ENCODE measurements at places on chromosomes 7 and 10.
A peak's percentile ranks its signal among the peaks of the same experiment; 100 is the strongest.

- no peak for DNase-seq
Measured at GRCh38 chr7:141906285-141906684, 9.9 kb upstream of the OR9A4 start.

DNA sequence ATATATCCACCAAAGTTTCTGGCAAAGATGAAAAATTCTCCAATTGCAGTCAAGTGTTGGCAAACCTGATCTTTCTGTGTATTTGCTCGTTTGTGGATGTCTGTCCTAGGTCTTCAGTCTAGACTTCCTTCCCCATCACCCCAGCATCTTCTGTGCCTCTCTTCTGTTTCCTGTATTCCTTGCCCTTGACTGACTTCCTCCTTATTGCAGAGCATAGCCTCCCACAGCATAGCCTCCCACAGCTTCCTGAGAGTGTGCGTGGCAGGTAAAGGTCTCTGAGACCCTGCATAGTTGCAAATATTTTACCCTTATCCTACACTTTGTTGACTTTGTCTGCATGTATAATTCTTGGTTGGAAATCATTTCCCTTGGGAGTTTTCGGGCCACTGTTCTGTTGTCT, 18.4 kb downstream of the SLC18A2 start:
- no peak for DNase-seq

- no peak for DNase-seq
Measured at GRCh38 chr10:21398563-21399231, 126.8 kb downstream of the SKIDA1 start.

- DNase-seq, result peak; percentile 79
Measured at GRCh38 chr7:130349911-130350782, 5.5 kb downstream of the CPA5 start.

DNA sequence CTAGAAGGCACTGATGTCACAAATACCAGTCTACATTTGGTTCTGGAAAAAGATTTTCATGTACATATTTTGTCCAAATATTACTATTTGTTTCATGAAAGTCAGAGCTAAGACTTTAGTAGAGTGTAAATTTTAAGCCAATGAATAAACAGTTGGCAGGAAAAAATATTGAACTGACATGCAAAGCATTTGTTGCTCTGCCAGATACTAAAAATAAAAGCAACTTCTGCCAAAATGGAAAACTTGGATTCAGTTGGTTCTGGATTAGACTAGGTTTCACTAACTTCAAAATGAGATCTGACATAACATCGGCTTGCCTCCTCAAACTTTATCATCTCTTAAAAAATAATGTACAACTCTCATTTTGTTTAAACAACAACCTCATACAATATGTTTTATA, 34.9 kb downstream of the FAM204A start:
- DNase-seq, result no peak

GRCh38 chr10:88986549-88987242, 3.9 kb upstream of the FAS start:
- DNase-seq, result no peak

GRCh38 chr10:11629731-11630130, 18.3 kb upstream of the USP6NL start:
- DNase-seq, result no peak

DNA sequence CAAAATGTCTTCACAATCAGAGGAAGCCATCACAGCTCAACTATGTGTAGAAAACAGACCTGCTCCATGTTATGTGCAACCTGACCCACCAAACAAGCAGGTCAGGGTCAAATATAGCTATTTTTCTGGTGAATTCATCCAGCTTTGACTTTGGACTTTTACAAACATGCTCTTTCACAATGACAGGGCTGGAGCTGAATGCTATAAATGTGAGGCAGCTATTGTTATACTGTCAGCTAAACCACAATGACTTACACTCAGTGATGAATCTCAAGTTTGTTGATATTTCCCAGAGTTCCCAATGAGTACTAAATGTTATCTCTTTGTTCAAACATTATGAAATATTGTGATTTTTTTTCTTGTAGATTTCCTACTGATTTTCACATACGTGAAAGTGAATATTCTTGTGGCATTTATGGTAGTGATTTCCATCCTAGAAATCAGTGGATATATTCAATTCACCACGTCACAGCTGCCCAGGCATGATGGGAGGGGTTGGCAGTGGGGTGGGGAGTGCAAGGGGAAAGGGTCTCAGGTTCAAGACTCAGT, 2.5 kb upstream of the ITIH2 start:
- no peak for DNase-seq

- no peak for DNase-seq
Measured at GRCh38 chr10:27504808-27505460, 830 bp downstream of the RAB18 start.

DNA sequence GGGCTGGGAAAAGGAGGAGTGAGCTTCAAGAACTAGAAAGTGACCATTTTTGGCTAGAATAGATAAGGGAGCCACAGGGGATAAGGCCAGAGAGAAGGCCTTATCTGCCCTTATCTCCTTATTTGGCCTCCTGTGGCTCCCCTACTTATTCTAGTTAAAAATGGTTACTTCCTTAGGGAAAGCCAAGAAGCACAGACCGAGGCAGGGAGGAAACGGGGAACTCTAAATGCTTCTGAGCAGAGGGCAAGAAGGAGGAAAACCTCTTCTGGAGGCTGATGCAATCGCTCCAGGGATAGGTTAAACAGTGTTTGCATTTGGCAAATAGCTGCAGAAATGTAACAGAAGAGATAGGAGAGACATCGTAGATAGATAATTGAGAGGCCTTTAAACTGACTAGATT, 18.6 kb downstream of the NRP1 start:
- DNase-seq, result no peak

DNA sequence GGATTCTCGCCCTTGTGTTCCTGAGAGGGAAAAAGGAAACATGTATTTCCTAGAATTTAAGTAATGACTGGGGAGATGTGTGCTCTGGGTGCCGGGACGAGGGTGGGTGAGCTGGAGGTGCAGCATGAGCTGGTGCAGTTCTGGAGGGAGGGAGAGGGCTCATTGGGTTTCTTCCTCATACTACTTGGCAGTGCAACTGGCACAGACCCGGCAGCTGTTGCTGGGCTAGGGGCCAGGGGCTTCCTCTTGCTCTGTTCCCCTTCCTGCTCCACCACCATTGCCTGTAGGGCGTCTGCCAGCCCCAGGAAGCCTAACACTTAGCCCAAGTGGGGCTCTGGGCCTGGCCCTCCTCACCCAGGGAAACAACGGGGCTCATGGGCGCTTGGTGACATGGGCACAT, 5.9 kb downstream of the RET start:
- DNase-seq, result no peak

- no peak for DNase-seq
Measured at GRCh38 chr7:149414745-149415390, 46.0 kb downstream of the ZNF777 start.

GRCh38 chr7:16801579-16801978, 3.2 kb downstream of the AGR2 start:
- no peak for DNase-seq

GRCh38 chr10:37701781-37702493, 155.5 kb downstream of the ZNF248 start:
- no peak for DNase-seq

GRCh38 chr10:88820748-88821401, 18.3 kb downstream of the LIPM start:
- no peak for DNase-seq

DNA sequence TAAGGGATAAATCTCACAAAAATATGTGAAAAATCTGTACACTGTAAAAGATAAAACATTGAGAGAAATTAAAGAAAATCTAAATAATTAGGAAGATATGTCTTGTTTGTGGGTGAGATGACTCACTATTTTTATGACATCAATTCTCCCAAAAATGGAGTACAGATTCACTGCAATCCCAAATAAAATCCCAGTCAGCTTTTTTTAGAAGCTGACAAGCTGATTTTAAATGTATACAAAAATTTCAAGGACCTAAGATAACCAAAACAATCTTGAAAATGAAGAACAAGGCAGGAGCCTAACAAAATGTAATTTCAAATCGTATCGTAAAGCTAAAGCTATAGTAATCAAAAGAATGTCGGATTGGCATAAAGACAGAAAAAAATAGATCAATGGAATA, 458.1 kb downstream of the GRID1 start:
- DNase-seq, result no peak

- no peak for DNase-seq
Measured at GRCh38 chr7:42262964-42263363, 26.0 kb upstream of the GLI3 start.

DNA sequence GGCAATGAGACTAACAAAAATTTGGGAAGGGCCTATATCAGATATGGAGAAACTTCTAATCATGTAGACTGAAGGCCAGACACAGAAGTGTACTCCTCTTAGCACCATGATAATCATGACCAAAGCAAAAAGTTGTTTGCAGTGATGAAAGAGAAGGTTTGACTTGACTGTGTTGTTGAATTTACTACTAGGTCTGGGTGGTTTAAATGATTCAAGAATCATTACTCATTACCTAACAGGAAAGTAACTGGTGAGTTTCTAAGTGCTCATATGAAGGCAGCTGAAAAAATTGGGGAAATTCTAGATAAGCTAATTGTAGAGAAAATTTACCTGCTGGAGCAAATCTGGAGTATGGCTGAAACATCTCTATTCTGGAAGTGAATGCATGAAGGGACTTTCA, 451.5 kb upstream of the SORCS1 start:
- no peak for DNase-seq

DNA sequence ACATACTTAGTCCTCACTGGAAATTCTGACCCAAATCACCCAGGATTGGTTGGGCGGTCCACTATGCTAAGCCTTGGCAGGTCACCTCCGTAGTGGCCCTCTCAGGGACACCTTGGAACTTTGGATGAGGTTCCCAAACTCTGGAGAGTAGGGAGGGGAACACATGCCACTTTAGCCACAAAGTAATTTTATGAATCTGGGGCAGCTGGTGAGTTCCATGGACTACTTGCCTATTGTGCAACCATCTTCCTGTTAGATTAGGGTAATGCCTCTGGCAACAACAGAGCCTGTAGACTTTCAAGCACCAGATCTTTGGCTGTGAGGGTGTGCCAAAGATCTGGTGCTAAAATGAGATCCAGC, 77.7 kb downstream of the ITGB8 start:
- no peak for DNase-seq

DNA sequence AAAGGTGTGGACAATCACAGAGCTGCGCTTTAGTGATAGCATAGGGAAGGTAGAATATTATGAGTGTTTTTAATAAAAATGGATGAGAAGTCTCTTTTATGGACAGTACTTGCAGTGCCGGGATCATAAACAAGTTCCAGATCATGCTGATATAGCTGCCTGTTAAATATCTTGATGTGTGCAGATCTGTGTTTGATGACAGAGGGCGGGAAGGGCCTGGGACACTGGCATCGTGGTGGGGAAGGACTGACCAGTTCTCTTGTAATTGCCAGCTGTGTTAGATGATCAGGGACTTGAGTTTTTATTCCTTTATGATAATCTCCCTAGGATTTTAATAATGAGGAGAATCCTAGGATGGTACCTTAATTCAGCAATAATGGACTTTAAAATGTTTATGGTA, 14.6 kb downstream of the SND1 start:
- DNase-seq, result no peak

DNA sequence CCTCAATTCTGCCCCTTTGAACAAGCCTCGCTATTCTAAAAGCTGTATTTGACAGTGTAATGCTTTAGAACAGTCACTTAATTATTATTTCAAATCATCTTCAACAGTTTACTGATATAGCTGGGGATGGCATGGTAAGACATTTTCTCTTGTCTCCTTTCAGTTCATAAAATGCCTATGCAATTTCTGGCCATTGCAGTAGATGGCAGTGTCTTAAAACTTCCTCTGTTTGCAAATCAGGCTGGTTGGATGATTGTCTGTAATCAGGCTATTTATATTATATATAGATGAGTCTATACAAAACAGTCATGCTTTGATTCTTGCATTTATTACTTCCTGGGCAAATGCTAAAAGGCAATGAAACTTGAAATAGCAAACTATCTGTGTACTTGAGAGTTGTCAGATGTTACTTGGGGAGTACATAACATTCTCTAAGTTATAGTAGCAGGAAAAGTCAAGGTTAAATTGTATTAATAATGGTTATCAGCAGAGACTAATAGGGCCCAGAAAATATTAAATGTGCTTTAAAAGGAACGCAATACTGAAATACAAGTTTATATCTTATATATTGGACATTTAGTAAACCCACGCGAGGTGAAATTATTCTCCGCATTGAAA, 55.5 kb upstream of the LHFPL3 start:
- no peak for DNase-seq

DNA sequence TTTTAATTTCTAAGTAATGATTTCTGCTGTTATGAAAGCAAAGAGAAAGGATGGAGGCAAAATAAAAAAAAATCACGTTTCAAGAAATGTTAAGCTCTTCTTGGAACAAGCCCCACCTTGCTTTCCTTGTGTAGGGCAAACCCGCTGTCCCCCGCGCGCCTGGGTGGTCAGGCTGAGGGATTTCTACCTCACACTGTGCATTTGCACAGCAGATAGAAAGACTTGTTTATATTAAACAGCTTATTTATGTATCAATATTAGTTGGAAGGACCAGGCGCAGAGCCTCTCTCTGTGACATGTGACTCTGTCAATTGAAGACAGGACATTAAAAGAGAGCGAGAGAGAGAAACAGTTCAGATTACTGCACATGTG, 2.4 kb downstream of the ADRB1 start:
- no peak for DNase-seq

DNA sequence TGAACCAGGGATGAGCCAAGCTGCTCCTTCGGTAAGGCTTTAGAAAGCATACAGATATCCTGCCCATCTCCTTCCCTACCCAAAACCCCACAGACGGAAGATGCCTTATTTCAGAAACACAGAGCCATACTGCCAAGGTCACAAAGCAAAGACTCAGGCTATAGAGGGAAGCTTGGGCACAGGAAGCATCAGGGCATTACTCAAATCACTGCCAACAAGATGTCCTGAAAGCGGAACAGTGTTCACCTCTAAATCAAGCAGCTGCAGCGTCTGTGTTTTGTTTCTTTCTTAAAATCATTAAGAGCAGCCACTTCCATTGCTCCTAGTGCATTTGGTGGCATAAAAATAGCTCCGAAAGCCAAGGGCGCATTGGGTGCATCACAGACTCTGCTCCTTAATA, 307.3 kb downstream of the SORCS1 start:
- DNase-seq, result no peak

GRCh38 chr7:38318241-38318640, 44.8 kb upstream of the TARP start:
- no peak for DNase-seq

DNA sequence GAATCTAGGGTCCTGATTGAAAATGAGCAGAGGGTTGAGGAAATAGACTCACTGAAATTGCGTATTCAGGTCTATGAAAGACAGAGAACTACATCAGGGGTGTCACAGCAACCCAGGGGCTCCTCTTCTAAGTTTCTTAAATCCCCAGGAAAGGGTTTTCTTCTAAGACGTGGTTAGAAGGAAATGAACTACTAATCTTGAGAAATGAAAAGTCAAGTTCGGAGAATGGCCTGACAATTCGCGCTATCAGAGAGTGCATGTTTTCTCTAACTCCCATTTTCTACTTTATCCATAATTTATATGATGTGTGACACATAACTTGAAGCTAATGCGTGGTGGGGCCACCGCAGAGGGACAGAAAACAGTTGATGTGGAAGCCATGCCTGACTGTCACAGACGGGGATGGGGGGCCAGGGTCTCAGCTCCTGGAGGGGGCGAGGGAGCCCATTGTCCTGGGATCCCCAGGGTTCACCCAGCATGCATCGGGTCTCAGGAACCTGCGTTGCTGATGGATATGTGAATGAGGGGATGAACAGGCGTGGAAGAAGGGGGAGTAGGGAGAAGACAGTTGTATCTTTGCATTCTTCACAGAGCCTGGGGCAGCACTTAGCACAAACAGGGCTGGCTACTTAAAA, 86.3 kb downstream of the PTPRE start:
- DNase-seq, result no peak

- DNase-seq, result peak; percentile 29
Measured at GRCh38 chr7:1742555-1743303, 72.7 kb downstream of the ELFN1 start.

- DNase-seq, result no peak
Measured at GRCh38 chr10:118658762-118659161, 63.3 kb upstream of the PRLHR start.

Measured in NCI-H2227 treated with DMSO at 0.1 percent for 48 hours (cell line).